Iris pigment epithelial cell (primary cell): ENCODE measurements at places on chromosomes 2 and 18.

DNA sequence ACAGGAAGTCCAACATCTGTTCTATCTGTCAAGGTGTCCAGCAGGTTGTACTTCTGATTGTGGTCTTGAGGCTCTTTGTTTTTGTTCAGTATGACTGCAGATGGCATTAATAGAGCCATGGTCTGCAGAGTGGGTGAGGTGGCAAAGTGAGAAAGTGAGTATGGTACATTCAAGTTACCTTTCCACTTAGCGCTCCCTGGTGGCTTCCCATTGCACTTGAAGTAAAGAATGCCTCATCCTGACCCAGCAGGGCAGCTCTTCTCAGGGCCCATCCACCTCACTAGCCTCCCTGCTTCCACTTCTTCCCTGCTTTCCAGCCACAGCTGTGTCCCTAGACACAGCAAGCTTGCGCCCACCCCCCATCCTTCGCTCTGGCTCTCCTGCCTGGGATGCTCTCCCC lies 148.0 kb upstream of the ALPP start:
- peak; percentile 15 for DNase-seq

GRCh38 chr18:32326450-32327308 lies 136.8 kb downstream of the MEP1B start:
- peak; percentile 33 for DNase-seq

DNA sequence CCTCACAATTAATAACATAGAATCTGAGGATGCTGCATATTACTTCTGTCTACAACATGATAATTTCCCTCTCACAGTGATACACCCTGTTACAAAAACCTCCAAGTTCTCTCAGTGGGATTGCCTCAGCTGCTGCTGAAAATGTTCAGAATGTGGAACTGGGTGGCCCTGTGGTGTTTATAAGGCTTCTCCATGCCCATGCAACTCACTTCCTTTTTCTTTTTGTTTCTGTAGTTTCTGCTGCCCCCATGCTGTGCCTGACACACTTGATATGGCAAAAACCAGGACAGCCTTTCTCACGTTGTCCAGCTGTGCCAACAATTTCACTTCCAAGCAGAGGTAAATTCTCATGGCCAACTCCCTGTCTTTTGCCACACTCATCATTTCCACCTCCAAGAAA lies 206.2 kb downstream of the RPIA start:
- no peak for DNase-seq

GRCh38 chr2:104050656-104051242 lies 803.2 kb upstream of the POU3F3 start:
- no peak for DNase-seq

DNA sequence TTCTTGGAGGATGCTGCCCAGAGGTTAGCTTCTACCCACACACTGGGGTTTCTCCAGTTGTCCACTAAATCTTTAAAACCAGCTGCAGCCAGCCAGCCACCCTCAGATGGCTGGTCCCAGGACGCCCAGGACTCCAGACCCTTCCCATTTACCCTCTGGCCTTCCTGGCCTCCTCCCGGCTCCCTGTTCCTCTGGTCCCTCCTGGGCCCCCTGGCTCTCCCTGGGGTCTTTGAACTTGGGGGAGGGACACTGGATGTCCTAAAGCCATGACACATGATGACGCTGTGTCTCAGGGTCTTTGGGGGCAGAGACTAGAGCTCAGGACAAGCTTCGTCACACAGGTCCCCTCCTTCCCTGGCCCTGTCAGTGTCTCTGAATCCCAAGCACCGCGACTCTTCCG lies 201.1 kb upstream of the HDAC4 start:
- no peak for DNase-seq

GRCh38 chr2:235116885-235117492 lies 165.2 kb downstream of the SH3BP4 start:
- DNase-seq = peak; percentile 34

- DNase-seq = no peak
Measured at GRCh38 chr2:237665713-237666143, 38.3 kb downstream of the LRRFIP1 start.

DNA sequence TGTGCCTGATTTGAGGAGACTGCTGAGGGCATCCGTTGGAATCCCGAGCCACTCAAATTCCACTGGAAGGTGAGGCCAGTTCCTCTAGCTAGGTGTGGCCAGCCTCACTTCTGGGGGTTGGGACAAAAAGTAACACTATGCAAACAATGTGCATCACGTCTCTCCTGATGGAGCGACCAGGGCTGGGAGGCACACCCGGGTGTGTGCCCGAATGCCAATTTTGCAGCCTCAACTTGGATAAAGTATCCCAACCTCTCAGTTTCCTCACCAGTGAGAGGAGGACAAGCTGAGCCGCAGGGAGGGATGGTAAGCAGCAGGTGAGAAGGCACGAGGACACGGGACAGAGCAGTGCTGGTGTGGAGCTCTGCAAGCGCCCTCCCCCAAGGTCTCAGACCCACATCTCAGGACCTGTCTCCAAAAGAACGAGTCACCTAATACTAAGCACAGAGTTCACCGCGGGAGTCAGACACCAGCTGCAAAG lies 218.3 kb downstream of the HAUS1 start:
- no peak for DNase-seq

- DNase-seq = peak; percentile 61
Measured at GRCh38 chr2:207926133-207926988, 99.0 kb downstream of the PLEKHM3 start.

- DNase-seq = peak; percentile 54
Measured at GRCh38 chr2:35410431-35411061, 945.0 kb upstream of the CRIM1 start.

DNA sequence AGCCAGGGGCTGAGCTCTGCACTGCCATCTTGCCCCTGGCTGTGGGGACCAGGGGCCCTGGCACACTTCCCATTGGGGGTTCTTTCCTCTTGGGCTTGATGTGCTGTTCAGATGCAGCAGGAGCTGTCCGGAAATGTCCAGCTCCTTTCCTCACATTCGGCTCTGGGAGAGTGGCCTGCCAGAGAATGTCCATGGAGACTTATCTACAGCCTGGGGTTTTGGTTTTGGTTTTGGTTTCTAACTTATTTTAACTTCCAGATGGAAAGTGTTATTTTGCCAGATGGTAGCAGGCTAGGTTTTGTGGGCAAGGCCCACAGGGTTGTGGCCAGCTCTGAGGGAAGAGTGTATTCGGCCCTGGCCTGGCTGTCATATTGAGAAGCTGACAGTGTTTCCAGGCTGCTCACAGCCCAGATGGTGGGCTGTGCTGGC lies 177.3 kb downstream of the ANKRD30B start:
- DNase-seq = no peak

DNA sequence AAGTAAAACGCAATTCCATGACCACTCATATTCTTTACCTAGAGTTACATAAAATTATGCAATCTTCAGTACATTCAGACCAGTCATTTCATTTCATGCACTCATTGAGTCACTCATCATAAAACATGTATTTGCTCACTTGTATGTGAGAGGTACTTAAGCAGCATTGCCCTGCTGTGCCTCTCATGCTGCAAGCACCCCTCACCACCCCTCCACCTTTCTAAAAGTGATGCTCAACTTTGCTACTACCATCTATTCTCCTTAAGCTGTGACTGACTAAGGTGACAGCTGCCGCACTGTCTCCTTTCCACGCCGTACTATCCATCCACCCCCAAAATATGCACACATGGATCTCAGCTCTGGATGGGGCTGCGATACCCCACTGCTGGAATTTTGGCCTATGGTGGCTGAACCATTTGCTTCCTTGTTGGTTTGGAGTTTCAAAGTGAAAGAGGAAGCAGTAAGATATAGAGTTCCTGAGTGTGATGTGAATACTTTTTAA lies 7.2 kb downstream of the ARHGAP25 start:
- peak; percentile 33 for DNase-seq

GRCh38 chr2:7427293-7428060 lies 510.3 kb downstream of the RNF144A start:
- DNase-seq = peak; percentile 33

DNA sequence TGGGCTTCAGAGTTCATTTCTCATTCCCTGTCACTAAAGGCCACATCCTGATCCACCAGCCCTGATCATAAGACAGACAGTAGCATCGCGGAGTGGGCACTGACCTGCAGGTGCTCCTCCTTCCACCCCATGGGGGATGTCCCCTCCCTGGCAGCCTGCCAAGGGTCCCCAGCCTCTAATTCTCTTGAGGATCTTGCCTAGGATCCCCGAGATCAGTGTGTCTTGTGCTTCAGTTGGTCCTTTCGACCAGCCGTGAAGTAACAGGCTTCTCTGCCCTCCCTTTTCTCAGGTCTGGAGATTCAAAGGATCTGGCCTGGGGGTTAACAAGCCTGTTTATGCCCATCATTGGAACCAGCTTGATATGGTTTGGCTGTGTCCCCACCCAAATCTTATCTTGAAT lies 74.5 kb downstream of the ALPK2 start:
- DNase-seq = no peak

GRCh38 chr2:168145011-168145410 lies 102.4 kb downstream of the STK39 start:
- no peak for DNase-seq

DNA sequence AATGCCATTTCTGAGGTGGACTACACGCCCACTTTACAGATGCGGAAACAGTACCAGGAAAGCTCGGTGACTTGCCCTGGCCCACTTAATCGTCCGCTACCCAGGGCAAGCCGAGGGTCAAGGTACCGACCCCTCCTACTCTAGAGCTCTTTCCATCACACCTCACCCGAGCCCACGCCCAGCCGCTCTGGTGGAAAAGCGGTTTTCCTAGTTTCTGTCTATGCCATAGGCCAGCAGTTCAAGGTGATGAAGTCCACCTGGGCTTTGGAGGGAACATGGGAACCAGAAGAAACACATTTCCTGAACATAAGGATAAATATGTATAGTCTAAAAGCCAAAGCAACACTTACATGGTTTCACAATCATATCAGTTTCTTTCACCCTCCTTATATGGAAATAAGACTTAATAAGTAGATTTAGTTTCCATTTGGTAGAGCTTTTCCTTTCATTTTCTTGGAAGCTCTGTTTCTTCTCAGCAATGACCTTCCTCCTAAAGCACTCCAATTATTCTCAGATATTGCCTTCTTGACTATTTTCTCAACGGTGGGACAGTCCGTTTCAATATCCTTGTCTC lies 567 bp downstream of the VWA3B start:
- peak; percentile 31 for DNase-seq

DNA sequence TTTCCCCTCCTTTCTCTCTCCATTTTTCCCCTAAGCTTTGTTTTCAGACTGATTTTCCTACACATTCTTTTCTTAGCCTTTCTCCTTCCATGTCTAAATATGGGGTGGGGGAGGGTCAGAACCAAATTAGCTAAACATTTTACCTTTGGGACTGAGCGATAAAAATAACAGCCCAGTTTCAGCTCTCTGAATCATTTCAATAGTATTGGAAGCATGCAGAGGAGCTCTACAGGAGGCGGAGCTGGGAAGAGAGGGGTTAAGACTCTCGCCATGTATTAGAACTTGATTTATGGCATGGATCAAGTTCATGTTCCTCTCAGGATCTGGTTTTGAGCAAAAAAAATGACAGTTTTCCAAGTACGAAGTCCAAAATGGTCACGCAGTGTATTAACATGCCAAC lies 109.1 kb downstream of the CPO start:
- peak; percentile 36 for DNase-seq

DNA sequence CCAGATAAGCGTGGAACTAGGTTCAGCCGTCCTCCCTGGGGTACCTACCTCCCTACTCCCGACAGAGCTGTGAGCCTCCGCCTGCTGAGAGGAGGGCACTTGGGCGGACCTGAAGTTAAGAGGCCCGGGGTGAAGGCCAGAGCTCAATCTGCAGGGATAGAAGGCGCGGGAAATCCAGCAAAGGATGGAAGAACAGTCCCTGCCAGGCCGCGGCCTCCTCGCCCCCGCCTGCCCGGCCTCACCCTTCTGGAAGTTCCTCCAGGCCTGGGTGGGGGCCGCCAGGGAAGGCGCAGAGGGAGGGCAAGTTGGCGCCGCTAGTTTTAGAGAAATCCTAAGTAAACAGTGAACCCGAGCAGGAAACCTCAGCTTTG lies 13.0 kb downstream of the EN1 start:
- no peak for DNase-seq

GRCh38 chr2:42442774-42443173 lies 51.0 kb downstream of the KCNG3 start:
- DNase-seq = no peak

GRCh38 chr2:55771612-55772011 lies 78.0 kb upstream of the PNPT1 start:
- peak; percentile 58 for DNase-seq

DNA sequence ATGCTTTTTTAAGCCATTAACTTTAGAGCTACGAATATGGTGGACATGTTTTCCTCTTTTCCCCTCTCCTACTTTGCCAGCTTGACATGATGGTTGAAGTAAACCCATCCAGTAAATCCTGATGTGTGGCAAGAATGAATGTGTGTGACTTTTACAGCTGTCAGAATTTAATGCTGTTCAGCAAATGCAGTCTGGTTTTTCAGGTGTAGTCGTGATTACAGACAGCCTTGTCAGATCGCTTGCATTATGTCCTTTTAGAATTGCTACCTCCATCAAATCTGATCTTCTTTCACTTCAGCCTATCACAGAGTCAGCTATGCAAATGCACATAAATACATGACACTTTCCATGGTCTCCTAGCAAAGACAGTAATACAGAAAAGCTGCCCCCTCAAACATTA lies 278.5 kb downstream of the FBXO15 start:
- no peak for DNase-seq

GRCh38 chr2:15733867-15734673 lies 142.4 kb downstream of the DDX1 start:
- DNase-seq = peak; percentile 90

- no peak for DNase-seq
Measured at GRCh38 chr2:30464544-30465170, 17.6 kb downstream of the LCLAT1 start.

GRCh38 chr2:73640946-73641766 lies 1.1 kb downstream of the NAT8 start:
- DNase-seq = no peak

- no peak for DNase-seq
Measured at GRCh38 chr2:106095478-106096298, 98.4 kb downstream of the UXS1 start.

GRCh38 chr2:28394997-28395333 lies 2.3 kb downstream of the FOSL2 start:
- no peak for DNase-seq

DNA sequence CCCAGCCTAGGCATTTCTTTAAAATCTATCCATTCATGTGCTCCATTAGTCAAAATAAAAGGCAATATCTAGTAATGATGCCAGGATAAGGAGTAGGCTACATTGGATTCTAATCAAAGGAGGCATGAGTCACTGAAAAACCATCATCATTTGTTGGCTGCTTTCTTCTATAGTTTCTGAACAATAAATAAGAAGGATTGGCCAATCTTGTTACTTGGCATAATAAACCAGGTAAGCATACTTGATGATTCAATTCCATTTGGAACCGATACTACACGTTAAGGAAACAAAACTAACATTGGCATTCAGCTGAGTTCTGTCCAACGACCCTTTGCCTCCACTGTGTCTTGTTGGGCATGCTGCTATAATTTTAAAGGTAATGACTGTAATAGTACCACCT lies 27.2 kb downstream of the ATP8B1 start:
- peak; percentile 48 for DNase-seq

GRCh38 chr2:22002066-22002465 lies 878.3 kb downstream of the TDRD15 start:
- DNase-seq = peak; percentile 22

DNA sequence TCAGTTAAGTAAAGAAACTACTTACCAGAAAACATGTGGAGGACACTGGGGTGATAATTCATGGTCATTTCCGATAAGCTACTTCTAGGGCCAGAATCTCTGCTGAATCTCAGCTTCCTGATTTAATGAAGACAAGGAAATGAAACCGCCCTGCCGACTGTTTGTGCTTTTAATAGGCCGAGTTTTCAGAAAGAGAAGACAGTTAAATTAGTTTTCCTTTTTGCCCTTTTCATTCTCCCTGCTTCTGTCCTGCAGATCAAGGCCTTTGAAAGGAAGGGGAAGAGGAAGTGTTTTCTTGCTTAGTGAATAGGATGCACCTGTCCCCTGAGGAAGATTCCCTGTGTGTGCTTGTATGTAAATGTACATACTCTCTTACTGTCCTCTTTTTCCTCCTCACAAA lies 126.6 kb downstream of the SH3RF3 start:
- DNase-seq = no peak
